Cardiac muscle cell (in vitro differentiated cells and primary cell): ENCODE measurements at places on chromosomes 3 and 15.

- no peak for DNase-seq
These were observed 22.2 kb upstream of the DNAJC13 start for GRCh38 chr3:132395126-132395525.

GRCh38 chr15:100918690-100919480 is at the start of gene LRRK1:
Gene LRRK1 (plus strand): TSS chr15:100919357. CDS start chr15:100924633, 5,276 bp downstream.
- DNase-seq: peak; percentile 44

DNA sequence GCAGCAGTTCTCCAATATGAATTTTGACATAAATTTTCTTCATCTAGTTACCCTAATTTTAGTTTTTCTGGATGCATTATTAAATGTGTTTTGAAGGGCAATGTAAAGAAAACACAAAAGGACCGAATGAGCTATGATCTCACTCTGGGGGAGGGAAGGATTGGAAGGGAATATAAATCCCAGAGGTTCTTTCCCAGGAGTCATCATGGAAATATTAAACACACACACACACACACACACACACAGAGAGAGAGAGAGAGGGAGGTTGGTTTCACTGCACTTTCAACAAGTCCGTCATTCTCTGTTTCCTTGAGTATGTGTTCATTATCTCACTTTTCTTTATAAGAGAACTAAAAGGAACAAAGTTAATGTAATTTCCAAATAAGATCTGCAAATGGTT is 70.7 kb upstream of the DCBLD2 start:
- DNase-seq: no peak

DNA sequence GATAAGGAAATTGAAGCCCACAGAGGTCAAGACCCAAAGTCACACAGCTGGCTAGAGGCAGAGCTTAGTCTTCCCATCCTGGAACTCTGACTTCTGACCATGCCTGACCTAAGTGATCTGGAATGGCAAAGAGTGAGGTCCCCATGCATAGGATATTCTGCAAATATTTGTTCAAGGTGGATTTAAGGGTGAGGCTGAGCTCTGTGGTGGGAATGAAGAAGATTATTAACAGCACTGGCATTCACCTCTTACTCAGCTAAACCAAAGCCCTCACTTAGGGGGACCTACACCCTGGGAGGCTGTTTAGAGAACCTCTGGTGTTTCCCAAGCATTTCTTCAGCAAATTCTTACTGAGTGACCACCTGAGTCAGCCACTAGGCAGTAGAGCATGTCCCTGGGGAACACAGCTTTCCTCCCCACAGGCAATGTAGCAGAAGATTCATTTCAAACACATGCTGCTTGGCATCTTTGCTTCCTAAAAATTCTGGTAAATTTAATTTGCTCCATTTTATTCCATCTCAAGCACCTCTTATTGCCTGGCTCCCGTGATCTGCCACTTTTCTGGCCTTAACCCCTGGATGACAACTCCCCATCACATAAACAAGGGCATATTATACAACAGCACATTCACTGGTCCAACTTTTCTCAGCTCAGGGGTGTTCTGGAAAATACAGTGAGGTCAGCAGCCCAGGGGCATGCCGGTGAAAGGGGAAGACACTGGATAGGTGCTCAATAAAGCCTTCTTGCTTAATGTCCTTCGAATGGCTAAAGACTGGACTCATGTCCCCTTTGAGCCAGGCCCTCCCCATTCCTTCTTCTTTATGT is 176.0 kb downstream of the ABHD5 start:
- no peak for DNase-seq

DNA sequence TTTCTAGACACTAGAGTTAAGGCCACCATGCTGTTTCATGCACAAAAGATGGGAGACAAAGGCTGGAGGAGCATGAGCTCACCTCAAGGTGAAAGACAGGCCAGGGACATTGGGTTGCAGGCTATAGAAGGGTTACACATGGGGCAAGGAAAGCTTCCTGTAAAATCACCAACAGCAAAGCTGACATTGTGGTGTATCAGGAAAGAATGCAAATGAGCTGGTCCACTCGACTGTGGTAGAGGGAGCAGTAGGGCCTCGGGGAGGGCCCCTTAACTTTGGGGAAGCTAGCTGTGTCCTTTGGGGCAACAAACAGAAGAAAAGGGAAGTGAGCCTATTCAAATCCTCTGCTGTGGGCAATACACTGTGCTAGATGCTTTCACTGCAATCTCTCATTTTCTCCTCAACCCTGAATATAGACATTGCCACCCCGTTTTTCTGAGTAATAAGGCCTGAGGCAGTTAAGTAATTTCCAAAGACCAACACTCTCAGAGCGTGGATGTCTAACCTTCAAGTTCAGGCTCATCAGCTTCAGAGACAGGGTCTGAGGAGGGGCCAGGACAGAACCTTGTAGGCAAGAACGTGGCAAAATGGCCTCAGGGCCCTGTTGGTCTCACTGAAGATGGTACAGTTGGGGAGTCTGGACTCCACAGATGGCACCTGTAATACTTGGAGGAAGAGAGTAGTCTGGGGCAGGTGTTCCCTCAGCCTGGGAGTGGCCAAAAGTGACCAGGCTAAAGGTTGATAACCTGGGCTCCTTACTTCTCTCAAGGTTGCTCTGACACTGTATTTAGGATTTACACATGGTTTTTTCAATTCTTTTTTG is 24.1 kb downstream of the CX3CR1 start:
- no peak for DNase-seq

- DNase-seq: no peak
These were observed 901.6 kb downstream of the TUSC7 start for GRCh38 chr3:117611211-117611610.

DNA sequence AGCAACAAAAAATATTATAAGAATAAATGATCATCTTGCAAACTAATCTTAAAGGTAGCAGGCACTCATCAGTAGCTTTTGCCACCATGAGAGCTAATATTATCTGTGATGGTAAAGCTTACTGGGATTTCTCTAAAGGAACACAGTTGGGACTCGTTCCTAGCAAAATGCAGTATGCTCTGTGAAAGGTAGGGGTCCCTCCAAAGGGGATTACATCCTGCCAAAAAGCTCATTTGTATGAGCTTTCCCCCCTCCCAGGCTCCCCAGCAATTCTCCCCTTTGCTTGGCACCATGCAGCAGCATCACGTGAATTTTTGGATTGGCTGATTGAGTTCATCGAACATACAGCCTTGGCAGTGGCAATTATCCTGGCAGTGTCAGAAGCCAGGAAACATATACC is 361.0 kb upstream of the PLSCR5 start:
- DNase-seq: no peak

DNA sequence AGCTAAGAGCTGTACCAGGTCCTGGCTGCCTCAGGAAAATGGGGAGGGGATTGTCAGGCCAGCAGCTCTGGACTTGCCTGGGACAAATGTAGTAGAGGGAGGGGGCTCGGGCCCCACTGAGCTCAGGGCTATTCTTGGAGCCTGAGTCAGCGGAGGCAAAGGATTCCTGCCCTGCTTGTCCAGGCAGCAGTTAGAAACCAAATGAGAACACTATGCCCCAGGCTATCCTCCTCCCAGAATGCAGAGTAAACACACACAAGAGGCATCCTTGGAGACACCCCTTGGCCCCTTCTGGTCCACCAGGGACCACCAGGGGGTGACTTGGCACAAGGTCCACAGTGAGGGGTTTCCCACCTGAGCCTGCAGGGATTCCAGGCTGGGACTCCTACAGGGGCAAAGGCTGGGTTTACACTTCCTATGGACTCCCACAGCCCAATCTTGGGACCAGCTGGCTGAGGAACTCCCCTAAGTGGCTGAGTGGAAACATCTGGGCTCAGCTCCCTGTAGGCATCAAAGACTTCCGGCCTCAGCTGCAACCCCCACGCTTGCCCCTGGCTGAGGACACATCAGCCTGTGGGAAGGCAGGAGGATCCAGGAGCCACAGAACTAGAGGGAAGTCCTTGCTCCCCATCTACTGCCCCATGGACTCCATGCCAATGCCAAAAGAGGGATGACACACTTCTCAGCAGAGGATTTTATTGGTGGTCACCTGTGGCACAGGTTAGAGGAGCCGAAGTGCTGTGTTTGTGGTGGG is 3.4 kb upstream of the COL7A1 start:
- DNase-seq: peak; percentile 33

DNA sequence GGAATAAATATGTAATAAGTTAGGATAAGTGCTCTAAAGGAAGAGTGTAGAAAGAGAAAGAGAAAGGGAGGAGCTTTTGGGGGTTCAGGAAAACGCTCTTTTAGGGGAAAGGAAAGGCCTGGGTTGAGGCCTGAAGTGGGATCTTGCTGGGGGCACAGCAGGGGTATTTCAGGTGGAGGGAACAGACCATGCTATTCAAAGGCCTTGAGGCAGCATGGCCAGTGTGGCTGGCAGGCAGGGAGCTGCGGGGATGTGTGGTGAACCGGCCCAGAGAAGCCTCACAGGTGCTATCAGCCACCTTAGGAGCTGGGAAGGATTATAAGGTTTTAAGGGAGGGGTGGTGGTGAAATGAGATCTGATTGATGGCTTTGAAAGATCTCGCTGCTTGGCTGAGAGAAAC is 66.6 kb downstream of the LINGO1 start:
- DNase-seq: no peak

DNA sequence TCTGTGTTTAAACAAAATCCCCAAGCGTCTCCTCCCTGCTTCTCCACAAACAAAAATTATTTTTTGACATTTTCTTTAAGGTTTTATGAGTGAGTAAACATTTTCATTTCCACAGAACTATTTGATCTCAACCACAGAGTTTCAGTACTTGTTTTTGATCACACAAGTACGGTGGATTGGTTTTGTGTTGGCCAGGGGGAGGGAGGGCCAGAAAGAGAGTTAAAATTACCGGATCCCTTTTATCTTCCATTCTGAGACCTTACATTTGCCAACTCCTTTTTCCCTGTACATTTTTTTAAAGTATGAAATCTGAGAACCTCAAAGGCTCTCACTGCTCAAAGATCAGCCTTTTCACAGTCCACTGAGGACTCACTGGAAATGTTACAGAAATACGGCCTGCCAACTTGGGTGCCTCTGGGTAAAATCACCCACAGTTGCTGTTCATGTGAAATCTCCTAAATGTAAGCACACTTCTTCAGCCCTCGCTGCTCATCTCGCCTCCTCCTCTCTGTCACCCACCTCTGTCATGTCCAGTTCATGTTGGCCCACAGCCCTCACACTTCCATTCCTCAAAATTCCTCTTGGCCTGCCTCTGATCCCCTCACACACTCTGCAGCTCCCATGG is 1.7 kb downstream of the HOMER2 start:
- no peak for DNase-seq

DNA sequence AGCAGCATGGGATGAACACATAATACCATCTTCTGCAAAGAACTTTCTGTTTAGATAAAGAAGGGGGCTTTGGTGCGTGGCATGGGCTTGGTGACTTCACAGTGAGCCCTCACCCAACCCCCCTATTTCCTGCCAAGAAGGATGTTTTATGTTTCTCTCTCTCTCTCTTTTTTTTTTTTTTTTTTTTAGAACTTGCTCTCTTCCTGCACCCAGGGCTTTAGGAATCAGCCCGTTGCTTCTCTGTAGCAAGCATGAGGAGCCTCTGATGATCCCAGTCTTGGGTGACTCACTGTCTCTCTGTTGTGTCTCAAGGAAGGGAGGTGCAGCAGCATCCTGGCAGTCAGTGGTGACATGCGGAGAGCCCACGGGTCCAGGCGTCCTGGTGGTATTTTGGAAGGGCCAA is 49.1 kb downstream of the CCK start:
- no peak for DNase-seq

GRCh38 chr15:52857937-52858781 is 68.0 kb upstream of the ONECUT1 start:
- DNase-seq: no peak

GRCh38 chr3:182970811-182971418 is 9.4 kb downstream of the DCUN1D1 start:
- no peak for DNase-seq
